ENCODE measurements at places on chromosomes 4 and X.

- DNase-seq, result no peak
Observed at GRCh38 chr4:161237495-161237894, 926.3 kb downstream of the FSTL5 start.

DNA sequence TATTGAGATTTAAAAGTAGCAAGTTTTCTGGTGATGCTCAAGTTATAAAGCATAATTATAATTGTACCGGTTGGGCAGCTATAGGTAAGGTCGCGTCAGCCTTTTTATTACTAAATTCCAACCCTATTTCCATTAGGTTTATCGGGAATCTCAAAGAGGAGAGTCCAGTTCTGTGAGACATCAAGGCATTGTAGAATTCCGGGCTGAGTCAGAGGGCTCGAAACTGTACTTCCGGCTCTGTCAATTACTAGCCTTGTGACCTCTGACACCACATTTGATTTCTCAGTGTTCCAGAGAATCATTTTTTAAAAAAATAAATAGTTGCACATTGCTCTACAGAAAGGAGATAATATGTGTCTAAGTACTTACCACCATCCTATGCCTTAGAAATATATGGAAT is 4.3 kb downstream of the IL1RAPL1 start:
- no peak for DNase-seq

DNA sequence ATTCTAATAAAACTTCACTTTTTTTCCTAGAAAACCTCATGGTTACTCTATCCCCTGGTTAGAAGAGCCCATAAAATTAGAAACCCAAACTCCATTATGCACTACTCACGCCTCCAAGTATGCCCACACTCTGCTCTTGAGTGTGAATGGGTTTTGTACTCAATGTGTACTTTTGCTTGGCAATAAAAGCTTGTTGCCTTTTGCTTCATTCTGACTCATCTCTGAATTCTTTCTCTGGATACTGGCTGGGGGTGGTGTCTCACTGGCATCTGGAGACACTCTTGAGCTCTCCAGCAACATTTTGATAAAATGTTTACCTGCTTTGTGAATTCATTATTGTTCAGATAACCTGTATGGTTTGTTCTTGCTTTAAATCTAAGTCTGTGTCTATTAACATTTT is 963.3 kb downstream of the TRAM1L1 start:
- no peak for DNase-seq

- no peak for DNase-seq
Observed at GRCh38 chrX:13759152-13759718, 24.7 kb downstream of the OFD1 start.

- no peak for DNase-seq
Observed at GRCh38 chrX:108064001-108064400, 19.1 kb downstream of the VSIG1 start.

- DNase-seq, result no peak
Observed at GRCh38 chrX:134633832-134634231, 24.4 kb downstream of the PLAC1 start.

GRCh38 chr4:76470532-76470931 is 35.5 kb downstream of the SHROOM3 start:
- DNase-seq, result no peak

- no peak for DNase-seq
Observed at GRCh38 chrX:33190016-33190415, 21.3 kb downstream of the DMD start.

GRCh38 chr4:113739197-113739596 is 22.3 kb downstream of the CAMK2D start:
- no peak for DNase-seq

DNA sequence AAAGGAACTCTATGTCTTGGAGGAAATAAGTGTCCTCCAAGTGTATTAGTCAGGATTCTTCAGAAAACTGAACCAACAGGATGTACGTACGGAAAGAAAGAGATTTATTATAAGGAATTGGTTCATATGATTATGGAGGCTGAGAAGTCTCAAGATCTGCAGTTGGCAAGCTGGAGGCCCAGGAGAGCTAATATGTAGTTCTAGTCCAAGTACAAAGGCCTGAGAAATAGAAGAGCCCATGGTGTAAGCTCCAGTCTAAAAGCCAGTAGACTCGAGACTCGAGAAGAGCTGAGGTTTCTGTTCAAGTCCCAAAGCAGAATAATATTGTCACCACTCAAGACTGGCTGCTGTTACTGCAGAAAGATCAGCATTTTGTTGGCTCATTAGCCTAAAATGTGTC is 65.3 kb upstream of the EFNB1 start:
- no peak for DNase-seq

GRCh38 chr4:110625576-110626257 is 2.8 kb upstream of the PITX2 start:
- DNase-seq, result no peak

GRCh38 chrX:47815901-47816845 is 20.5 kb upstream of the ZNF81 start:
- DNase-seq, result no peak

DNA sequence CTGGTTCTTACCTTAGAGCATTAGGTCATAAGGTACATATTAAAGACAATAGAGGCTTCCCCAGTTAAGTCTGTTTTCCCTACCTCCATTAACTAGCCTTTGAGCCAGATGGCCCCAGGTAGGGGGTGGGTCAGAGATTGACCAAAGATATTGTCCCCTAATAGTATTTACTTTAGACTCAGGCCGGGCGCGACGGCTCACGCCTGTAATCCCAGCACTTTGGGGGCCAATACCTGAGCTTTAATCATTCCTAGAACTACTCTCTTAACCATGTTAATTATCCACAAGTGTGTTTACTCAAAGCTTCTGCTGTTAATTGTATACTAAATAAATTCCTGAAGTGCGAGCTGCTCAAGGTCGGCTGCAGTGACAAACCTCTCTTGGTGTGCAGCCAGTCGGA is 28.0 kb upstream of the AMBN start:
- no peak for DNase-seq

DNA sequence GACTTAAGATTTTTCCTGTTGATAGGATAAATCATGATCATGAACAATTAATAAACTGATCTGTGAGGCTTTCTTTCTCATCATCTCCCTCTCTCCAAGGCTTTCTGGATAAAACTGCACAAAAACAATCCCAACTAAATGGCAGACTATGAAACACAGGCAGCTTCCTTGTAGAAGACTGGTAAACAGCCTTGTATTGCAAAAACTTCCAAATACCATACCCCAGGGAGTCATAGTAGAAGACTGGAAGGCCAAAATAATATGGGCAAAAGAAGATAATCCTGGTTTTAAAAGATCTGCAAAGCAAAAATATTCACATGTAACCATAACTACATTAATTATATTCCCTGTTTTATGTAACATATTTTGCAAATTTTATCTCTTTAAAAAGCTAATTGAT is 113.0 kb downstream of the ANAPC10 start:
- DNase-seq, result no peak

DNA sequence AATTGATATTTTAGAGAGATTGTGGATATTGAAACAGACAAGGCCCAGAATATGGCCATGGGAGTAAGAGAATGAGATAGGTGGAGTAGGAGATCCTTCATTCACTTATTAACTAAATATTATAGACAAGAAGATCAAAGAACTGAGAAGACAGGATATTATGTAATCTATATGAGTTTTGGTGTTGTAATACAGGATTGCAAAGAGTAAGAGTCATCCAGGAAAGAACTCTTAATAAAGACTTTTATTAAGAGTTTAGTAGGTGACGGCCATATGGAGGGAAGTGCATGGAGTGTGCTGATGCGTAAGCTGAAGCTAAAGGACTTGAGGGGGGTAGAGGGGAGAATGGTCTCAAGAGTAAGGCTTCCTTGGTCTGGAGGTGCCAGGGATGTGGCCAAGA is 153.7 kb downstream of the VEGFC start:
- no peak for DNase-seq

DNA sequence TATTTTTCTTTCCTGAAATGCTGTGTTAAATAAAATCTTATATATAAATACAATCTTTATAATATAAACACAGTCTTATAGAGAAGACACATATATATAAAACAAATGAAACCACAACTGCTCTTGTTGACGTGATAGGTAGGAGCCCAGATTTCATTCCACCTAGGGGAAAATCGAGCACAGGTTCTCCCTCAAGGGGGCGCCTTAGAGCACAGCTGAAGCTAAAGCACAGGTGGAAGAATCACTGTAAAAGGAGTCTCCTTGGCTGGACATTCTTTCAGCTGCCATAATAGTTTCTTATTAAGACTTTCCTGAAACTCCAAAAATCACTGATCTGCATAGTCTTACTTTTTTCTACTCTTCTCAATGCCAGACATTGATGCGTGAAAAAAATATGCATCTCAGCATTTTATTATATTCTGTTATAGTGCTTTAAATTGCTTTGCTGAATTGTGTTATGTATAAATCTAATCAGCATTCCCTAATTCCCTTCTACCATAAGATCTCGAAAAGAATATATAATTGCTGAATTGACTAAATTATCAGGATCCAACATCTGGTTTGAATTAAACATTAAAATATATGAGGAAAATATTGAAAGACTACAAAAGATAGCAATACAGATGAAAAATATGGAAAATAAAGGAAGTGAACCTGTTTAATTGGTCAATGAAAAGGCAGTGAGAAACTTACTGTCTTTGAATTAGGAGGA is 25.5 kb upstream of the RXFP1 start:
- no peak for DNase-seq

GRCh38 chr4:55138367-55138766 is 13.0 kb upstream of the KDR start:
- DNase-seq, result no peak

DNA sequence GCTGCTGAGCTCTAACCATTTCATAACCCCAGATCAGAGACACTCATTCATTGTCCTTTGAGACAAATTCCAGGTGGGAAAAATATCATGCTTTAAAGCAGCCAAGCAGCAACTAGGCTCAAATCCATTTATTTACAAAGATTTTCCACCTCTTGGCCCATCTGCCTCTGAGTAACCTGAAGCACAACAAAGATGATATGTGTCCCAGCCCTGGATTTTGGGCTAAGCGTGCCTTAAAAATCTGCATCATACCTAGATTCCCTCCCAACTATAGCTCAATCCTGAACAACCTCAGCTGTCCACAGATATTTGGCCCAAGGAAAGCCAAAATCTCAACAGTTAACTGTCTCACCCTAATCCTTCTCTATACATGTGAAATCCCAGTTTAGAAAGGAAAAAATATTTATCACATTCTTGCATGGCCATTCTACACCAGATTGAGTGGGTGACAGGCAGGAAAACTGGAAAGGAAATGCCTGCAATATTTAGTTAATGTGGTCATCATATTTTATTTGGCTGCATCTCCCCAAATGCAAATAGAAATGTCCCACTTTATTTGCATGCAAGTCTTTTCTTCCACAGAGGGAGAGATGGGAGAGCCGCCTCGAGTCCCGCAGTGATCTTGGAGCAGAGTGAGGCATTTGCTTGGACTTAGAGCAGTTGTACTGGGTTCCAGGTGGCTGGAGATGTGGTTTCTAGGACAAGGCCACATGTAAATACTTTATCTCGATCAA is 146.4 kb upstream of the EOLA2 start:
- DNase-seq, result no peak

- DNase-seq, result no peak
Observed at GRCh38 chr4:48375651-48376304, 34.4 kb downstream of the SLAIN2 start.

DNA sequence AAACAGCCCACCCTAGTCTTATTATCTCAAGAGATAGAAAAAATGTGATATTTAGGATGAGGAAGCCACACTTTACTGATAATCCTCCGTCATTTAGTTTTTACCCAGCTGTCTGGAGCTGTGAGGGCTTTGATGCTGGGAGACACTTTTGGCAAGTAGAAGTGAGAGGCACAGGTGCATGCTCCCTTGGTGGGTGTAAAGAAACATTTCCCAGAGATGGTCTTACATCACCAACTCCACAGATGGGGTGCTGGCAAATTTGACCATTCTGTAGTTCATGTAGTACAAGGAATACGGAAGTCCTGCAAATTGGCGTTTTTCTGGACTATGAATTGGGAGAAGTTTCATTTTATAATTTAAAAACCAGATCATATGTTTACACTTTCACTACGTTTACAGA is 28.5 kb downstream of the TRIM61 start:
- no peak for DNase-seq

GRCh38 chr4:178233906-178234305 is 791.7 kb upstream of the AGA start:
- no peak for DNase-seq

- DNase-seq, result no peak
Observed at GRCh38 chrX:51151734-51152133, 180.9 kb upstream of the NUDT10 start.

- DNase-seq, result no peak
Observed at GRCh38 chrX:19718642-19719041, 168.8 kb downstream of the SH3KBP1 start.

DNA sequence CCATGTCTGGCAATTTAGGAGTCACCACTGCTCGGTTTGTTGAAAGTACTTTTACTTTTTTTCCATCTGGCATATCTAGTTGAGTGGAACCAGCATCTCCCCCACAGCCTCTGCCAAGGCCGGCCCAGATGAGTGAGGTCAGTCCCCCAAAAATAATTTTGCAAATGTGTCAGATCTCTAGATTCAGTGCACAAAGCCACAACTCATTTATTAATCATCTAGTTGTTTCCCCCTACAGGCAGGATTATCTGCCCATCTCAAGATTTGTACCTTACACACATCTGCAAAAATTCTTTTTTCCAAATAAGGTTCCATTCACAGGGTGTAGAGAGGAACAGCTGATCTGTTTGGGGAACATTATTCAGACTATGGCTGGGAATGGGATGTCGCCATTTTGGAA is 174.0 kb upstream of the MXRA5 start:
- no peak for DNase-seq

GRCh38 chr4:82567444-82567843 is 5.7 kb upstream of the TMEM150C start:
- DNase-seq, result no peak

DNA sequence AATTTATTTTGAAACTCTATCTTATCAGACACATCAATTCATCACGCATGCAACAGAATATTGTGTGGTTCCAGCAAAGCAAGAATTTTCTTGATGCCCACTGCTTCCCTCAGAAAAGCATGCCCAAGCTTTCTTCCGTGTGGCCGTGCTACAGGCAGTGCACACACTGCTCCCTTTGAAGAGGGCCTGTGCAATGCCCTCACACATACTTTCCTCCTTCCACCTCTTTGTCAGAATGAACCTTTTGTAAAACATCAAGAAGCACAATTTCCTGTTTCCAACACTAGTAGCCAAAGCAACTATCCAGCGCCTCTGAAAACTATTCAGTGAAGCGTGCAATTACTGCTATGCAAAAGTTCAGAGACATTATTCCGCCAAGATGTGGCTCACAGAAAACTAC is 201.7 kb downstream of the NLGN4X start:
- DNase-seq, result no peak

- DNase-seq, result no peak
Observed at GRCh38 chr4:38162240-38162784, 202.1 kb downstream of the PTTG2 start.

DNA sequence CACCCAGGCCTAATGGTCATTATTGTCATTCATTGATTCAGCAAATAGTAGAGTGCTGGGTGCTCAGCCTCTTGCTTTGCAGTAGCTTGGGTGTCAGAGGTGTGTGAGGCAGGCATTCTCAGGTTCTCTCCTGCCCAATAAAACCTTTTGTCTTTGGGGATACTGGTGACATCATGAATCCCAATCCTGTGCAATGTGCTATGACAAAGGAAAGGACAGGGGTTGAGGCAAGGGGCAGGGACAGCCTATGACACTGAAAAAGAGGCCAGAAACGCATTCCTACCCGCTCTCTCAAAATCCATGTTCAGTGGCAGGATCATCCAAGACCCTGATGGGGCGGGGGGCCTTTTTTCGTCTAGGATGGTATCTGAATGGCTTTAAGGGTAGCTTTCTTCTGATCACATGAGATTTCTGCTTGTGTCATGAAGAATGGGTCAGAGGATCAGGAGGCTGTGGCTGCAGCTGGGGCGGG is 1.5 kb upstream of the FAM193A start:
- DNase-seq, result no peak
